ENCODE measurements at places on chromosomes 4 and X.

GRCh38 chr4:151530230-151530629 lies 121.3 kb downstream of the FHIP1A start:
- no peak for DNase-seq

DNA sequence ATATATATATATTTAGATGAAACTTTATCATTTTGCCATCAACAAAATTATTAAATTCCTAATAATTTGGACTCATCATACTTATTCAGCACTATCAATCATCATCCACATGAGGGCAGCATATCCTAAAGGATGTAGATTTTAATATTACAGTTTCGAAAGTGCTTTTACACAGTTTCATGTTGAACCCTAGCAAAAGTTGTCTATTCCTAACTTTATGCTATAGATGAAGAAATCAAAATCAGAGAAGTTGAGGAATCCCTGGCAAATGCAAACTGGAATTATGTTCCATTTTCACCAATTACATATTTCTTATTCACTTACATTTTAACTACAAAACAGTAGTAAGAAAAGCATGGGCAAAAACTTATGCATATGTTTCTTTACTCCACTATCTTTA lies 36.6 kb upstream of the UGT2A1 start:
- no peak for DNase-seq

DNA sequence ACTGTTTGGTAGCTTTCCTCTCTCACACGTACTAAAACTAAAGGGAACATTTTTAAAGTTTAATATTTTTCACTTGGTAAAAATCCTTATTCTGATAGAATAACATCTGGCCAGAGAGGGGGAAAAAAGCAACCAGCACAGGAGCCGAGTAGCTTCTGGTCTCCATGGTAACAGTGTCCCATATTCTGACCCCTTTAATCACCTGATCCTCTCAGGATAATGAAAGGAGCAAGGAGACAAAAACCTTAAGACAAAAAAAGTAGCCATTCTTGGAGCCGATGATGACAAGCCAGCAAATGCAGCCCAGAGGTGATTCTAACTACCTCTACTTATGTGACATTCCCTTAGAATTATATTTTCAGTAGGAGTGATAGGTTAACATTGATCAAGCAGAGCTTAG lies 126.6 kb downstream of the SLC39A8 start:
- DNase-seq, result no peak

- DNase-seq, result no peak
These were observed 78.0 kb upstream of the PDHA2 start for GRCh38 chr4:95761871-95762270.

DNA sequence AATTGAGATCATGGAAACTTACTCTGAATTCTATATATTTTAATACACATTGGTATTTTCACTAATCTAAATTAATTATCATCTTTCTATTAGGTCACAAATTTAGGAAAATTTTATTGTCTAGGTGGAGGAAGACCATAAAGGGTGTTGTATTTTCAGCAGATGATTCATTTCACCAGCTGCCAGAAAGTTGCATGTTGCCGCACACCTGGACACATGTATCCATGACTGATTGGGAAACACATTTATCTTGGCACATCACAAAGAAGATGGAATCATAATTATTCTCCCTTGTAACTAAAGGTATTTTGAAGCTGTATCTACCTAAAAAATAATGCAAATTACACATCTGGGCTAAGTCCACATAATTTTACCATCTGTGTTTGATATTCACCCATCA lies 33.1 kb downstream of the SLC7A11 start:
- no peak for DNase-seq

GRCh38 chr4:176752191-176752749 lies 40.5 kb downstream of the VEGFC start:
- DNase-seq, result no peak

DNA sequence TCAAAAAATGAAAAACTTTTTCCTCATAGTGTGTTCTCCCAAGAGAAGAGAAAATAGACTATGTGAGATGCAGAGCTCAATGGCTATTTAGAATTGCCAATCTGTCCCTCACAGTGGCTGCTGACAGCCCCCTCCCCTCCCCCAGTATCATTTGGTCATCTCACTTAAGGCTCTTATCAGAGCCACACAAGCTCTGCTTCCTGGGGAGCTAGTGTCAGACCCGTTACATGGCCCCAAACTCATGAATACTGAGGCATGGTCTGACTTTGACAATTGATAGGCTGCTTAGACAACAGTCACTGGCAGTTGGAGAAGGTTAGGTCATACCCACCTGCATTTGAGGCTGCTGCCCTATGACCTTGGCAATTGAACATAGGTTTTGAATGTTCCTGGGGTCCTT lies 15.3 kb downstream of the RNF150 start:
- no peak for DNase-seq

- DNase-seq, result no peak
These were observed 19.4 kb downstream of the AWAT2 start for GRCh38 chrX:70030301-70030767.

GRCh38 chrX:4197971-4198370 lies 484.5 kb upstream of the PRKX start:
- no peak for DNase-seq

Measured in stimulated activated CD4-positive, alpha-beta T cell treated with anti-CD3 and anti-CD28 coated beads, Interleukin-12 subunit alpha, Interleukin-12 subunit beta, amount 100 ng/mL, for 48 hours (primary cell).